Lower lobe of right lung (tissue), 2 donors: ENCODE measurements at places on chromosomes 4 and X. TPM values are rescaled to one million over a fixed set of nuclear protein-coding genes. Genes with fewer than 3 reads are reported as not detected.

Gene KLHL13
- 3.9 TPM for total RNA-seq

Gene GPR119
- not detected for total RNA-seq

Gene C1QTNF7
- 10.7 TPM for total RNA-seq

Gene PNMA3
- total RNA-seq: 0.41 TPM

Gene CYBB
- total RNA-seq: 420 TPM

Gene FBXO8
- 39.1 TPM for total RNA-seq

Gene TEX11
- not detected for total RNA-seq

Gene ZGRF1
- 5.7 TPM for total RNA-seq

Gene ALB
- 2.3 TPM for total RNA-seq

Gene RTL3
- total RNA-seq: not detected

Gene SYAP1
- total RNA-seq: 21.8 TPM

Gene DACH2
- not detected for total RNA-seq

Gene NAT8L
- total RNA-seq: 0.24 TPM

Gene SEPTIN11
- 127 TPM for total RNA-seq

Gene EVC
- 24.3 TPM for total RNA-seq

Gene HERC3
- 54.1 TPM for total RNA-seq

Gene FDCSP
- not detected for total RNA-seq

Gene MTM1
- total RNA-seq: 29.7 TPM

Gene DOCK11
- 76.2 TPM for total RNA-seq

Gene PCDH19
- 0.27 TPM for total RNA-seq

Gene SLC4A4
- 18.8 TPM for total RNA-seq

Gene TMEM35A
- total RNA-seq: 1.5 TPM

Gene LRIT3
- total RNA-seq: 0.12 TPM

Gene SPCS3
- total RNA-seq: 129 TPM

Gene PLXNA3
- 49.0 TPM for total RNA-seq

Gene HPSE
- total RNA-seq: 5.5 TPM

Gene USP17L18
- not detected for total RNA-seq

Gene TREX2
- 0.80 TPM for total RNA-seq

Gene CLDN34
- 0.50 TPM for total RNA-seq

Gene MAGEA8
- not detected for total RNA-seq

Gene LIMCH1
- total RNA-seq: 267 TPM

Gene NCAPG
- 2.2 TPM for total RNA-seq

Gene C4orf36
- total RNA-seq: 1.6 TPM

Gene TDO2
- 1.4 TPM for total RNA-seq

Gene IL13RA1
- 84.0 TPM for total RNA-seq
